Activated naive CD4-positive, alpha-beta T cell (primary cell): ENCODE measurements at places on chromosomes 11 and 22.
A peak's percentile ranks its signal among the peaks of the same experiment; 100 is the strongest.

DNA sequence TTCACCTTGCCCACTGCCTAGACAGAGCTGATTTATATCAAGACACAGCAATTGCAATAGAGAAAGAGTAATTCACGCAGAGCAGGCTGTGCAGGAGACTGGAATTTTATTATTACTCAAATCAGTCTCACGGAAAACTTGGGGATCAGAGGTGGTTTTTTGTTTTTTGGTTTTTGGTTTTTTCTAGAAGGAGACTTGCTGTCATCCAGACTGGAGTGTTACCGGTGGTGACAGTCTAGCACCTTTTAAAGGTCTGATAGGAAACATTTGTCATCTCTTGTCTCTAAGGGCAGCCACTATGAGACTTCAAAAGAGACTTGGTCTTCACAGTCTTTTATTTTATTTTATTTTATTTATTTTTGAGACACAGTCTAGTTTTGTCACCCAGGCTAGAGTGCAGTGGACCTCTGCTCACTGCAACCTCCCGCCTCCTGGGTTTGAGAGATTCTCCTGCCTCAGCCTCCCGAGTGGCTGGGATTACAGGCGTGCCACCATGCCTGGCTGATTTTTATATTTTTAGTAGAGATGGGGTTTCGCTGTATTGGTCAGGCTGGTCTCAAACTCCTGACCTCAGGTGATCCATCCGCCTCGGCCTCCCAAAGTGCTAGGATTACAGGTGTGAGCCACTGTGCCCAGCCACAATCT lies 19.1 kb downstream of the APOBEC3H start:
- no peak for DNase-seq

GRCh38 chr11:6606471-6607189 lies 3.1 kb downstream of the ILK start:
- DNase-seq, result peak; percentile 12

GRCh38 chr11:133508468-133508867 lies 23.8 kb downstream of the OPCML start:
- no peak for DNase-seq

DNA sequence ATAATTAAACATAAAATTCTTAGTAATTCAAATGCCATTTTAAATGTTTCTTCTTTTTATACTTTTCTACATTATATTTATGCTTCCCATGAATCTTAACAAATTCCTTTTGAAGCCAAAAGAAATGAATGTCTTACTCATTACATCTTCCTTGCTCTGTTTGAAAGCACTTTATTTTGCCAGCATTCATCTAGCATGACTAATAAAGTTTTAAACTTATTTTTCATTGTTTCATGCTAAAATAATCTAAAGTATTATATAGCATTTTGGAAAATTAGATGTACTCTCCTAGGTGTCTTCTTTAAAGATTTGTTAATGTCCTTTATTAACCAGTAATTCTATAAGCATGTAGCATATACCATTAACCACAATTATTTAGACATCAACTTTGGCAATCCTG lies 9.7 kb upstream of the PIWIL4 start:
- no peak for DNase-seq

DNA sequence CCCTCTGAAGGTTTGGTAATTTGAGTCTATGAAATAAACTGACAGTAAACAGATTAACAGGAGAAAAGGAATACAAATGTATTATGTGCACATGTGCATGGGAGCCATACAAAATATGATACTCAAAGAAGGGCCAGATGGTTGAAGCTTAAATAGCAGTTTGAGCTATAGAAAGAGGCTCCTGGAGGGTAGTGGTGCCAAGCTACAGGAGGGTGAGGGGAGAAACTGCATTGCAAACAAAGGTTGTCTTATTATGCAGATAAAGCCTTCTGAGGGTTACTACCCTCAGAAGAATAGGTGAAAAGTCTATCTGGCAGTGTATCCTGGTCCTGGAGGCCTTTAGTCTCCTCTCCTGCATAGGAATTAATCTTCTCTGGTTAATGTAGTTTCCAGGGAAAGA lies 267.3 kb upstream of the MPPED2 start:
- no peak for DNase-seq

GRCh38 chr11:130698174-130698573 lies 218.1 kb downstream of the SNX19 start:
- DNase-seq, result no peak

- no peak for DNase-seq
These were observed 9.2 kb downstream of the OR8B4 start for GRCh38 chr11:124415356-124415923.

GRCh38 chr11:118065384-118065783 lies 11.5 kb upstream of the TMPRSS4 start:
- DNase-seq, result no peak

DNA sequence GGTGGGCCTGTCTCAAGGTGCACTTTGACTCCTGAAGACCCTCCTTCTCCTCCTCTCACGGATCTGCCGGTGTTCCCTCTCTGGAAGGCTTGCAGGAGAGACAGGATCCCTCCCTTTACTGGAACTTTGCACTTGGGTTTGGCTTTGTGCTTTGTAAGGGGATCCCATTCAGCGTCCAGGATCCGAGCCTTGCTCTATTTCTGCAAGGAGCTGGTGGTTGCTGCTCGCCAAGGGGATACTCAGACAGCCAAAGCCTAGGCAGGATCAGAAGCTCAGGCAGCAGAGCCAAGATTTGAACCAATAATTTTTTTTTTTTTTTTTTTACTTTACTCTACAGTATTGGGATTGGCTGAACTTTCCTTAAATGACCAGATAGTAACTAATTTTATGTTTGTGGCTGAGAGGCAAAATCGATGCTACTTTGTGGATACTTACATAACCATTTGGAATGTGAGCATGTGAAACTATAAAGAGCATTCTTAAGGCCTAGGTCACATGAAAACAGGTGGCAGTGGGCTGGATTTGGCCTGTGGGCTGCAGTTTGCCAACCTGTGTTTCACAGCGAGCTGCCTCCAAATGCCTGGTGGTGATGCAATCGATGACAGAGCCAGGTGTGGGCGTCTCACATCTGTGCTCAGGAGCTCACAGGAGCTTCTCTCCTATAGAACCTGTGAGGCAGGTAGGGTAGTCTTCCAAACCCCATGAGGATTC lies 25.2 kb downstream of the BCR start:
- DNase-seq, result no peak
